ENCODE measurements at places on chromosomes 16 and 17.

DNA sequence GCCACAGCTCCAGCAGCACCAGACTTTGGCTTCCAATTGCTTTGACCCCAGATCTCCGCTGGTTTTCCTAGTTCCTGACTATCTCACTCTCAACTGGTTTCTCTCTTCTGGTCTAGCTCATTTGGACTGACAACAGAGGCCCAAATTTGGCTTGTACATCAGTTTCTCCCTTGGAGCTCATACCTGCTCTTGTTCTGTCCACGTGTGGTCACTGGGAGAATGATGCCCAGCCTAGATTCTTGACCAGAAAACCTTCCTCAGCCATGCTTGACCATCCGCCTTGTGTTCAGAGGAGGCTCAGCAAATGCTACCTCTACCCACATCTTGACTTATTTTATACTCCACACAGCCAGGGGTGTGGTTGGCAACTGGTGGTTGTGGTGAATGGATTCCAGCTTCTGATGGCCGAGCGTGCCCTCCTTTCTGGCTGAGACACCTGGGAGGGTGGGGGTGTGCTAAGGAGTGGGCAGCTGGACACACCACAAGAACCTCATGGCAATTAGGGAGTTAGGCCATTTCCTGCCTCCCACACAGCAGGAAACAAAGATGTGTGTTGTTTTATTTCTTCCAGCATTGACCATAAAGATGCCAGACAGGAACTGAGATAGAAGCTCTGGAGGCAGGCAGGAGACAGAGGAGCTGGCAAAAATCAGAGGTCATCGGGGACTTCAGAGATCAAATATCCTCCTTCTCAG, 93.8 kb upstream of the FAM20A start:
- no peak for DNase-seq

DNA sequence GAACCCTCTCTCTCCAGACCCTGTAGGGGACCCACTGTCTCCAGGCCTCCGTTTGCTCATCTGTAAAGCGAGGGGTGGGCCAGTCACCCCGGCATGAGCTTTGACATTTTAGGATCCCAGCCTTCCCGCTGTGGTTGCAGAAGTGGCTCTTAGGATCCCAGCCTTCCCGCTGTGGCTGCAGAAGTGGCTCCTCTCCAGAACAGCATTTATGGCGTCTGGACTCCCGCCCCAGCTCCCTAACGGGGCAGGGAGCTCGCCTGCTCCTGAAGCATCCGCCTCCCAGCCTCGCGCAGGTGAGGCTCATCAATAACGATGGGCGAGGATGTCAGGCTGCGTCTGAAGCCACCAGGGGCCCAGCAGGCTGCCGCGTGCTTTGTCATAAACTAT, 222.3 kb upstream of the TNRC6C start:
- DNase-seq, result peak; percentile 82

DNA sequence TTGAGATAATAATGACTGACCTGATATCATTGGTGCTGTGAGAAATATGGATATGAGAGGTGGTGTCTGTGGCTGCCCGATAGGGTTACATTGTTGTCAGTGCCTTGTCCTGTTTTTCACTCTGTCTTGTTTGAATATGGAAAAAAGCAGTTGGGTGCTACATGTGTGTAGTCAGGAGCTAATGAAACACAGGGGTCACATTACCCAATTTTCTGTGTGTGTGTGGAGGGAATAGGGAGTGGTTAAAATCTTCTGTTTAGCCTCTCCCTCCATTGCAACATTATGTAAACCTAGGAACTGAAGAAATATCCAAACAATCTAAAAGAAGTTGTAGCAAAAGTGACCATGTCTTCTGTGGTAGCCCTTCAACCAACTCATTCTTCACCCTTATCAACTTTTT, 527.7 kb upstream of the SOX9 start:
- no peak for DNase-seq

DNA sequence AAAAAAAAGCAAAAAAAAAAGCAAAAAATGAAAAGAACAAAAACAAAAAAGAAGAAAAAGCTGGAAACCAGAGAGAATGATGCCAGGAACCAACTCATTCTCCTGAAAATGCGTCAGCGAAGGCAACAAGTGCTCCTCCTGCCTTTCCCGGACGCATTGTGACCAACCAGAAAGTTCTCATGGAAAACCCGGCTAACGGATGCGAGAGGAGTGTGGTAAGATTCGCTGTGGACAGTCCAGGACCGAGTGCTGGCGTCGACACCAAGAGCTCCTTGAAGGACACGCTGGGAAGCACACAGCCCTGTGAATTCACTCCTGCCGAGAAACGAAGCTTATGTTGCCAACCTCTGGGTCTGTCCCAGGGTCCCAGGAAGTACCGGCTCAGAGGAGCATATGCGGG, 43.4 kb downstream of the METRNL start:
- no peak for DNase-seq

- no peak for DNase-seq
Observed at GRCh38 chr16:17104654-17105053, 366.1 kb downstream of the XYLT1 start.

- no peak for DNase-seq
Observed at GRCh38 chr16:23504453-23505179, 5.7 kb downstream of the GGA2 start.

GRCh38 chr16:63606778-63607177, 1515.1 kb downstream of the CDH11 start:
- DNase-seq, result no peak

GRCh38 chr17:16434662-16435061, 19.3 kb downstream of the TRPV2 start:
- no peak for DNase-seq

DNA sequence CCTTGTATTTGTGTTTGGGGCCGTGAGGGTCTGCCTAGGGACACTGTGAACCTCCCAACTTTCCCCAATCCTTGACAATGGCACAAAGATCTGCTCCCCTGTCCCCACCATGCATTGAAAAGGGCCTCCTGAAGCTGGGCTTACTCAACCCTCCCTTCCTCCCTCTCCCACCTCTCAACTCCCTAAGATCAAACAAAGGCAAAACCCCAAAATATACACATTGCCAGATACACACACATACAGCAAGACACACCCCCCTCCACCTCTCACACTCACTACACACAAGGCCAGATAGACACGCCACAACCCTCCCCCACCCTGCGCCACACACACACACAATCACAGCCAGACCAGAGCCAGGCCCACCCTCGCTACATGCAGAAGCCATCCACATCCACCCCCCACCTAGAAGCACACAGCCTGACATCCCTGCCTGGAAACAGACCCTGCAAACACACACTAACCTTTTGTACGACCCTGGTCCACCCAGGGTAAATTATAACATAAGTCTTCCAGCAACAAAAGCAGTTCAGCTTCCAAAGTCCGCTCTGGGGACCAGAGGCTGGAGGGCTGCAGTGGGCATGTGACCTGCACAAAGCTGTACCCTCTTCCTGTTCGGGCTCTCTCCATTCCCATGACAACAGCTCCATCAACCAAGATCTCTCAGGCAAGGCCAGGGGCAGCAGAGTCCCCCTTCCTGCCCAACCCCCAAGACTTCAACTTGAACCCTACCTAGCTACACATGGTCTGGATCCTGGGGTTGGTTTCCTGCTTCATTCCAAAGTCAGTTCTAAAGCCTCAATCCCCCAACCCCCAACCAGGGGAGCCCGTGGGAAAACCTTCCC, 1.9 kb downstream of the PCGF2 start:
- no peak for DNase-seq

GRCh38 chr17:60817192-60817591, 139.5 kb downstream of the BCAS3 start:
- DNase-seq, result no peak

DNA sequence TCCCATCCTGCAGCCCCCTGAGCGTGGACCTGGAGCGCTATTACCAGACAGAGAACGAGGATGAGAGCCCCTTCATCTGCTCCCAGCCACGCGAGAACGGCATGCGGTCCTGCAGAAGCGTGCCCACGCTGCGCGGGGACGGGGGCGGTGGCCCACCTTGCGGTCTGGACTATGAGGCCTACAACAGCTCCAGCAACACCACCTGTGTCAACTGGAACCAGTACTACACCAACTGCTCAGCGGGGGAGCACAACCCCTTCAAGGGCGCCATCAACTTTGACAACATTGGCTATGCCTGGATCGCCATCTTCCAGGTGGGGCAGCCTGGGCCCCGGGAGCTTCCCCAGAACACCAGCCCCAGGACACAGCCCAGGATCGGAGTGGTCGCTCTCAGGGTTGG, 12.0 kb downstream of the CACNA1G start:
- DNase-seq, result no peak

DNA sequence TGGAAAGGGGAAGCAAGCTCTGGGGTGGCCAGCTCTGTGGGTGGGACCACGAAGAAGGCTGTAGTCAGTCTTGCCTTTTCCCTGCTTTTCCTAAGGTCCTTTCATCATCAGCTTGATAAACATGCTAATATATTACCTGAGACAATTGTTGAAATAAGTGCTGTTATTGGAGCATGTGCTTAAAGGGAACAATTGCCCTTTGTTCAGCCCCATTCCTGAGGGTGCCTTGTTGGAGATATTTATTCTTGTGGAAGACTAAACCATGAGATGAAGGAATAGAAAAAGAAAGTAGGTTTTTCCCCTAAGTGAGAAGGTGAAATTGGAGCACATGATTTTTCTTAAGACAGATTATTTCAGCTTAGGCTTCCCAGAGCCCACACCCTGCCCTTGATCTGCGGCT, 7.8 kb downstream of the TMEM98 start:
- DNase-seq, result no peak

- DNase-seq, result no peak
Observed at GRCh38 chr17:74862108-74862901, 2.6 kb upstream of the GRIN2C start.

DNA sequence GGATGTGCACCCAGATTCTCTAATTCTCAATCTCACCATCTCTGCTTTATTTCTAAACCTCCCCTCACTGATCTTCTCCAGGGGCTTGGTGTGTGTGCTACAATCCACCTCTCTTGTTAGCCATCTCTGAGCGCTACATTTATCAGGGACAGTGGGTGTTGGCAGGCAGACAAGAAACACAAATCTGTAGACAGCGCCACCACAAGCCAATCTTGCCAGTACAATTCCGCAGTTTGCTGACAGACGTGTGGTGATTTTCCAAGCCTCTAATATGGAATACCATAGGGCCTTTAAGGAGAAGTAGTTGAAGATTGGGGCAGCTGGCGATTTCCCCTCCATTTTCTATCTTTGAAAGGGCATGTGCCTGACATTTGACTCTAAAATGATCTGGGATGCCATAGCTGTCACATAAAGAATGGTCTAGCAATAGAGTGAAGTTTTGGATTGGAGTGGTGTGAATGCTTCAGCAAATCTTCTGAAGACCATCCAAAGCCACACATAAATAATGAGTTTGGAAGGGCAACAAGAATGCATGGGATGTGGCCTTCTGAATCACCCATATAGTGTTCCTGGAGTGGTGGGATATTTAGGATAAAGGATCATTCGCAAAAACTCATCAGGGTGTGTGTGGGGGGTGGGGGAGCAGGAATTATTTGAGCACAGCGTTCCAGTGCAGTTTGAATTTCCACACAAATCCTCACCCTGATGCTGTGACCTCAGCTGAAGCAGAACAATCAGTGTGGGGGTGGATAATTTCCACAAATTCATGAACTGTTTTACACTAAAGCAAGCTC, 12.0 kb upstream of the ANKFN1 start:
- no peak for DNase-seq

GRCh38 chr17:34130544-34130943, 124.5 kb upstream of the CCL2 start:
- no peak for DNase-seq

- DNase-seq, result no peak
Observed at GRCh38 chr16:21037736-21038135, 112.9 kb downstream of the DNAH3 start.

DNA sequence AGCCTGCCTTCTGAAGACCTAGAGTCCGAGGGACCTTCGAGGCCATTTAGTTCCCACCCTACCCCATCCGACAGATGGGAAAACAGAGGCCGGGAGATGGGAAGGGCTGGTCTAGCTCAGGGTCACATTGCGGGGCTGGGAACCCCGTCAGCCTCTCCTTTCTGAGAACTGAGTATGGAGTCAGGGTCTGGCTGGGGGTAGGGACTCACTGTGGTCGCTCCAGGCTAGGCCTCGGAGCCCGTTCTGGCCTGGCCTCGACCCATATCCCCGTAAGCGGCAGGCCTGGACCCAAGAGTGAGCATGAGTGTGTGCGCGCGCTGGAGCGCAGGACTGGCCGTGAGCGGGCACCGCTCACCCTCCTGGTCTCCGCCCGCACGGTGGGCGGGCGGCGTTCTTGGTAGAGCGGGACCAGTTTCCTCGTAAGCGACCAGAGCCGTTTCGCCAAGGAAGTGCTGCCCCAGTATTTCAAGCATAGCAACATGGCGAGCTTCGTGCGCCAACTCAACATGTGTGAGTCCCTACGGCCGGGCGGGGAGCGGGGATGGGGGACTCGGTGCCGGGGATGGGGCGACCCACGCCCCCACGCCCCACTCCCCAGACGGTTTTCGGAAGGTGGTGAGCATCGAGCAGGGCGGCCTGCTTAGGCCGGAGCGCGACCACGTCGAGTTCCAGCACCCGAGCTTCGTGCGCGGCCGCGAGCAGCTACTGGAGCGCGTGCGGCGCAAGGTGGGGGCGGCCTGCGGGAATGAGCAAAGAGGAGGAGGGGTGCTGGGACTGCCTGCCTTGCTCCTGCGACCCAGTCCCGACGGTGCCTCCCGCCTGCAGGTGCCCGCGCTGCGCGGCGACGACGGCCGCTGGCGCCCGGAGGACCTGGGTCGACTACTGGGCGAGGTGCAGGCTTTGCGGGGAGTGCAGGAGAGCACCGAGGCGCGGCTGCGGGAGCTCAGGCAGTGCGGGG, 855 bp downstream of the HSF4 start:
- no peak for DNase-seq

DNA sequence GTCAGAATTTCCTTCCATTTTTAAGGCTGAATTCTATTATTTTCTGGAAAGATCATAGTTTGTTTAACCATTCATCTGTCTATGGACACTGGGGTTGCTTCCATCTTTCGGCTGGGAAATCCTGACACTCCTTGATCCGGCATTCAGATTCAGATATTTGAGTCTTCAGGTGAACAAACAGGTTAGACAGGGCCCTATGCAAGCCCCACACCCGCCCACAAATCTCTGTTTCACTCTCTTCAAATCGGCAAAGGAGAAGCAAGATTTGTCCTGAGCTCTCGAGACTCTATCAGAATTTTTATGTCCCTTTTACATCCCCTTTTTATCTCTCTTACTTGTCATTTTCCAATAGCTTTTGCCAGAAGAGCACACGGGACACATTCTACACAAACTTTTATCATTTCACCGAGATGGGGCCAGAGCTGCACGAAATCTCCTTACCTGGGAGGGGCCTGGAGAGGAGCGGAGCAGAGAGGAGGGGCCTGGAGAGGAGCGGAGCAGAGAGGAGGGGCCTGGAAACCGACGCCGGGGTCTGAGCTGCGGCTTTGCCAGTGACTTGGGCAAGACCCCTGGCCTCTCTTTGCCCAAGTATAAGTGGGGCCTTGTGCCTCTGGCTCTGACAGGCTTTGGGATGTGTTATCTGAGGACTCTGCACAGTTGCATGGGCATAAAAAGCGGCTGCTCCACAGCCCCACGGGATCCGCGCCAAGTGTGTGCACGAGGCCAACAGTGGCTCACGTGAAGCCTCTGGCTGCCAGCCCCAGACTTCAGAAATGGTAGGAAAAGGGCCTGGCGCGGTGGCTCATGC, 54.3 kb upstream of the RBFOX3 start:
- peak; percentile 19 for DNase-seq
